Hepatic stellate cell (primary cell): ENCODE measurements at places on chromosomes 7 and 10.

GRCh38 chr7:152987656-152988055 lies 228.1 kb downstream of the ACTR3B start:
- DNase-seq: no peak

DNA sequence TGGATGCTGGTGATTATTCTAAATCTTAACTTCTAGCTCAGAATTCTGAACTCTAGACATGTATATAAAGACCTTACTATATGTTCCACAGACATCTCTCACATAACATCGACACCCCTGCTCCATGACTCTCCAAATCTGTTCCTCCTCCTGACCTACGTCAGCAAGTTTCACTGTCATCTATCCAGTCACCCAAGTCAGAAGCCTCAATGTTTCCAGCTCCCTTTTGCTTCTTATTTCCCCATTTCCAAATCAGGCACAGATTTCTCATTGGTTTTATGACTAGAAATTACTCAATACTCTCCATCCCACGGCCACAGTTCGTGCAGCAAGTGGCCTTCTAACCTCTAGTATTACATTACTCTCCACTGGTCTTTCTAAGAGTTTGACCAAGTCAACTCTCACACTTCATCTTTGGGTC lies 28.5 kb downstream of the EPC1 start:
- DNase-seq: no peak

GRCh38 chr7:68200051-68200670 lies 1203.5 kb downstream of the TYW1 start:
- DNase-seq: no peak

DNA sequence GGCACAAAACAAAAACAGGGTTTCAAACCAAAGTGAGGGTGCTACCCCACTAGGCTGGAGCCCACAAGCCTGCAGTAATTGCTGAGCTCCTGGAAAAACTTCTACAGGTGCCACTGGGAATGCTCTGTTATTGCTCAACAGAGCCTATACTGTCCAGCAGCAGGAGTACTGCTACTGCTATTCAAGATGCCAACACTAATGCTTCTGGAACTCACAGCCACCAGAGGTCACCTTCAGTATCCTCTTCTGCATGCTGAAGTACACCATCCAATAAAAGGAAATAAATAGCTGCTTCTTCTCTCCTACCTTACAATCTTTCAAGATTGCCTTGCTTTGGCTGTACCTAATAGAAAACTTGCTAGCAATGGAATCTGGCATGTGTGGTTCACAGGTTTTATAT lies 222.0 kb downstream of the LRRN3 start:
- DNase-seq: no peak

GRCh38 chr10:14372606-14373005 lies 41.9 kb upstream of the FRMD4A start:
- DNase-seq: no peak

DNA sequence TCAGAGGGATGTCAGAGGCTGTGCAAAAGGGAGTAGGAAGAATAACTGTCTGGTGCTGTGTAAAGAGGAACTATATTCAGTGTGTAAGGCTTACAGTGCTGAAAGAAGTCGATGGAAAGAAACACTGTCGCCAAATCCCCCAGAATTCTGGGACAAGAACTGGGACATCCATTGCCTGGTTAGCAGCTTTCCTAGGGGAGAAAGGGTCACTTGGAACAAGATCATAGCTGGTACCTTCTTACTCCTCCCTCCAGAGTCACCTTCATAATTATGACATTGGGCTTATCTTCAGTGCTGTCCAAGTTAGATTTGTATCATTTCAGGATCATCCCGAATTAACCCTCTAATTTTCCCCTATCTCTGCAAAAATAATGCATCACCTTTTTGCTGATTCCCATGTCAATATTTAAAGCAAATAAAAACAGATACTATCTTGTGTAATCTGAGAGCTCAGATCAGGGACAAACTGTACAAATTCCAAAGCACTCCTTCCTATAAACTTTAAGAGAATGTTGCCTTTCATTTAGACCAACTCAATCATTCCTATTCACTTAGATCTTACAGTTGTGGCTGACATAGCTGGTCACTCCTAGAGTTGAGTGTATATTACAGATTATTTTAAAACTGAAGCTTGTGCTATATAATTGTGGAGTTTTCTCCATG lies 96.5 kb downstream of the DNAH11 start:
- no peak for DNase-seq

- DNase-seq: no peak
Observed at GRCh38 chr10:6269953-6270867, 67.5 kb downstream of the PFKFB3 start.

DNA sequence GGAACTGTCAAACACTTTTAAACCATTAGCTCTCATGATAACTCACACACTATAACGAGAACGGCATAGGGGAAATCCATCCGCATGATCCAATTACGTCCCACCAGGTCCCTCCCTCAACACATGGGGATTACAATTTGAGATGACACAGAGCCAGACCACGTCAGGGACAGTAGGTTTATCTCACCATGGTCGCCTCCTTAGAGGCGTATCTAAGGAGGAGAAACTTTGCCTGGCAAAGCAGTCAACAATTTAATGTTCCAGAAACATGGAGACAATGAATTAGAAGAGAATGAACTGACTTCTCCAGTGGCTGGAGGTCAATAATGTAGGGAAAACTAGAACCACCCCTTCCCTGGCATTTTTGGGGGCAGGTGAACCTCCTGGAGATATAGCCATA lies 488.4 kb upstream of the AUTS2 start:
- DNase-seq: no peak

- DNase-seq: peak; percentile 63
Observed at GRCh38 chr10:62805231-62806099, 945 bp downstream of the ADO start.

DNA sequence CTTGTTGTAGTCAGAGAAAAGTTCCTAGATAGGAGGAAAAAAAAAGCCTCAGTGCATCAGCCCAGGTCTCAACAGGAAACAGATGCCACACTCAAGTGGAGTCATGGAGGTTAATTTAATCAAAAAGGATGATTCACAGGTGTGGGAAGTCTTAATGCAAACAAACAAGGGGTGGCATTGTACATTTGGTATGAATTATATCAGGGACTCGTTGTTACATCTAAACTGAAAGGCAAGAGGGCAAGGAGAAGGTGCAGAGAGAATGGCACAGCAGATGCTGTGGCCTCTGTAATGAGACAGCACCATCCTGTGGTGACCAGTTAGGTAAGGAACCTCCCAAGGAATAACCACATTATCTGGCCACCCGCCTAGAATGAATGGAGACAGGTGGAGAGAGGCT lies 133.7 kb downstream of the PTPRZ1 start:
- DNase-seq: no peak

- DNase-seq: no peak
Observed at GRCh38 chr10:126876456-126876855, 28.8 kb upstream of the DOCK1 start.

- peak; percentile 58 for DNase-seq
Observed at GRCh38 chr7:4633012-4633411, 49.1 kb upstream of the FOXK1 start.

DNA sequence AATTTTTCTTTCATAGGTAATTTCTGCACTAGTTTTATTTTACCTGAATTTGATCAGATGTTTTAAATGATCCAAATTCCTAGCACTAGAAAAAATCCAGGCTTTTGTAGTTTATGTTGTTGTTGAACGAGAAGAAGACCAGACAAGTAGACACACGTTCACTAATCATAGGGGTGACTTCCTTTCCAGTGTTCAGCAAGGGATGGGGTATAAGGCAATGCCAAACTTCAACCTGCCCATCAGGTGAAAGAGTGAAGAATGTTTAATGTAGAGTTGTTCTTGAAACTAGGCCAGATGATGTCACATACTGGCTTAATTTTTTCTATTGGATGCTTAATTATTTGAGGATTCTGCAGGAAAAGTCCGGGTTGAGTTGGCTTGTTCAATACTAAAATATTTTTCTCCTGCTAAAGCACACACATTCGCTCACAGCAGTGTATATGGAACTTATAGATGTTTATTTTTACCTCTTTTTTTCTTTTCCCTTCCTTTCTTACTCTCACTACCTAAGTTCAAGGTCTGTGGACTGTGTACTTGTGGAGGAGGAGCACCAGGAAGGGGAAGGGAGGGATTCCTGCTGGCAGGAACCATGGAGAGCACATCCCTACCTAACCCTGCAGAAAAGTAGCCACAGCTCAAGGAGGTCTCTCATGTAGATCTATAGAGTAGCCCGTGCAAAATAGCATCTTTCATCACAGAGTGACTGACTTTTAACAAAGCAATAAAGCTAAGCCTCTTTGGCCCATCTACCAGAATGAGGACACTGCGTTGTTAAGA lies 23.1 kb upstream of the AKR1E2 start:
- no peak for DNase-seq

DNA sequence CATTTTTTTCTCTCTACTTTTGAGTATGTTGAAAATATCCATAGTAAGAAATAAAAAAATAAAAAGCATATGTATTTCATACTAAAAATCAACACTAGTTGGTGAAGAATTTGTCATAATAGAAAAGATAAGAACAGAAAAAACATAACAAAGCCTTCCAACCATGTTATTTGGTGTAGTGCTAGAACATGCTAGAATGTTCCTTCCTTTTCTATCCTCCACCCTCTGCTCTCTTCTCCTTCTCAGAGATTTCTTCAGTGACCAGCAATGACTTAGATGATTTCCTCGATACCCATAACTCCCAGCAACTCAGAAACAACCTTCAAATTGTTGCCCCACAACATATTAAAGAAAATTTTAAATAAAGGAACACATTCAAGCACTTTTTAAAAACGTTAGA lies 2.6 kb downstream of the ZC3HAV1 start:
- no peak for DNase-seq

DNA sequence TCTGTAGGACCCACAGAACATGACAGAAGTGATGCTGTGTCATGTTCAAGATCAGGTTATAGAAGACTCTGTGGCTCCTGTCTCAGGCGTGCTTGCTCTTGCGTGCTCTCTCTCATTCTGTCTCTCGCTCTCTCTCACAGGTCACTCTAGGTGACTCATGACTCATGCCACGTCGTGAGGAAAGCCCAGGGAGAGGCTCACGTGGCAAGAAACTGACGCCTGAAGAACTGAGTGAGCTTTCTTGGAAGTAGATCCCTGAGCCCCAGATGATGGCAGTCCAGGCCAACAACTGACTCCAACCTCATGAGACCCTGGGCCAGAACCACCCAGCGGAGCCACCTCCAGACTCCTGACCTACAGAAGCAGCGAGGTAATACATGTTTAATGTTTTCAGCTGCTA lies 103.3 kb downstream of the DNMBP start:
- DNase-seq: peak; percentile 61

DNA sequence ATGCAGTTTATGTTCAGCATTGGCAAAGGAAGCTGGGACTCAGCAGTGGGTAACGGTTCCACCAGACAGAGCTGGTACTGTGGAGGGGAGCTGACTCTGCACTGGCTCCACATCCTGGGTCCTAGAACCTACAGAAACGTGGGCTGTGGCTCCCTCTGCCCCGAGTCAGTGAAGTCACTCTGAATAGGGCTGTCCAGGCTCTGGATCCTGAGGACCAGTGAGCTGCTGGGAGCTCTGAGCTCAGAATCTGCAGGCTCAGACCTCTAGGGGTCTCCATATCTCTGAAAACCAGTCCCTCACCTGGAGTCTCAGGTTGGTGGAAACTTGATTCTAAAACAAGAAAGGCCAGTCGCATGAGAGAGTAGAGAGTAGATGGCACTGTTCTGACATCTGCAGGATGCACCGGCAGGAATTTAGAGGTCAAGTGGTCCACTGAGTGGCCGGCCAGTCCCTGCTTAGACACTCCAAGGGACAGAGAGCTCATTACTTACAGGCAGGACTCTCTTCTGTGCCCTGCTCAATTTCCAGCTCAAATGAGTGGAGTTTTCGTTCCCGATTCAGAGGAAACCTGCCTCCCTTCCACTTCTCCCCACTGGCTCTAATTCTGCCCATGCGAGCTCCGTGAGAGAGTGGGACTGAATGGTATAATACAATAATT lies 18.6 kb downstream of the NPFFR1 start:
- DNase-seq: no peak

DNA sequence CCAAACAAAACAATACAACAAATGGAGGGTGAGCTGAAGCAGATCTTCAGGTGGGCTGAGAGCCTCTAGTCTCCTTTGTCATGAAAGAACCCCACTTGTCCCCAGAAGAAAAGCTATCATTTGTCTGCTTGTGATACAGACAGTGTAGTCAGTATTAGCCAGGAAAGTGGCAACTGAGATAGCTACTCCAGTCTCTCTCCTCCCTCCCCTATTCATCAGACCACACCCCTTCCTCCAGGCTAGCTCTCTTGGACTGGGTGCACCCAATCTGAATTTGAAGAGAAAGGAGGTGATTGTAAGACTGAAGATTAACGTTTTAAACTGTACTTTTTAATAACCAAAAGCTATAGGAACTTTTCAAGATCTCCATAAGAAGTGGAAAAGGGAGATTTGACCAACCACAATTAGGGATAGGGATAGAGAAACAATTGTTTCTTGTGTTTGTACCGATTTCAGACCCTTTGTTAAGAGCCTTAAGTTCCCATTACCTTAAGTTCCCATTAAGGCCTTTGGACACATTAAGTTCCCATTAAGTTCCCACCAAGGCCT lies 14.1 kb downstream of the BMPR1A start:
- DNase-seq: no peak

GRCh38 chr7:111729483-111729882 lies 167.2 kb upstream of the IMMP2L start:
- DNase-seq: no peak

DNA sequence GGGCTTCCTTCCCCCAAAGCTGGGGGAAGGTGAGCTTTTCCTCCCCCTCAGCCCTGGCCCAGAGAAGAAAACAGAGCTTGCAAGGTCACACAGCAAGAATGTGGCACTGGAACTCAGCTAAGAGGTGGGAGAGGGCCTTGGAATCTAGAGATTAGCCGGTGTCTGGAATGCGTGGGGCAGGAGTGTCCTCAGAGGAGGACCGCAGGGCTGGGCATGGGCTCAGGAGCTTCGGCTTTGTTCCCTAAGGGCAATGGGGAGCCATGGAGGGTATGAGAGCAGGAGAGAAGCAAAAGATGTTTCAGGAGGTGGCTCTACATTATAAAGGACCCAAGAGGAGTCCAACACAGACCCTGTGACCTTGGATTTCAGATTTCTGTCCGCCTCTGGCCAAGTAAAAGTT lies 127.2 kb upstream of the TNRC18 start:
- DNase-seq: no peak

GRCh38 chr7:141700848-141701371 lies 1.1 kb downstream of the DENND11 start:
- peak; percentile 30 for DNase-seq

GRCh38 chr7:37251222-37251621 lies 197.4 kb downstream of the ELMO1 start:
- DNase-seq: no peak

DNA sequence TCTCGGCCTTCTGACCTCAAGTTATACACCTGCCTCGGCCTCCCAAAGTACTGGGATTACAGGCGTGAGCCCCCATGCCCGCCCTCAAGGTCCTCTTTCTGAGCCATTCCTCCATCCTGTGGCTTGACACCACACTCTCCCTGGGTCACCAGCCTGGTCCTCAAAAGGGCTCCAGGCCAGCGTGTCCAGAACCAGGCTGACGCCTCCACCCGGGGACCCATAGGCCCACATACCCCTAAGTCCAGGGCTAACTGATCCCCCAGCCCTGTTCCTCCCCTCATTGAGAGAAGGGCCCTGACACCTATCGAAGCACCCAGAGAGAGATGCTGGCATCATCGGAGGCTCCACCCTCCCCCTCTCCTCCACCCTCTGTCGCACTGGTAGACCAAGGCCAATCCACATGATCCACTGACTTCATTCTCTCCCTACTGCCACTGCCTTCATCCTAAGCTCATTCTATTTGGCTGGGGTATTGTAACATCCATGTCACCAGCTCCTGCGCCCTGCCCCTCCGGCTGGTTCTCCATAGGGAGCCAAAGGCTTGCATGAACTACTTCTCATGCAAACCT lies 46.7 kb downstream of the TMEM270 start:
- DNase-seq: no peak

GRCh38 chr7:93601363-93601762 lies 26.8 kb upstream of the CALCR start:
- DNase-seq: no peak
